Stimulated activated naive CD4-positive, alpha-beta T cell treated with Interleukin-2 at 50 U/mL for 16 hours (primary cell): ENCODE measurements at places on chromosomes 7 and 10.
A peak's percentile ranks its signal among the peaks of the same experiment; 100 is the strongest.

DNA sequence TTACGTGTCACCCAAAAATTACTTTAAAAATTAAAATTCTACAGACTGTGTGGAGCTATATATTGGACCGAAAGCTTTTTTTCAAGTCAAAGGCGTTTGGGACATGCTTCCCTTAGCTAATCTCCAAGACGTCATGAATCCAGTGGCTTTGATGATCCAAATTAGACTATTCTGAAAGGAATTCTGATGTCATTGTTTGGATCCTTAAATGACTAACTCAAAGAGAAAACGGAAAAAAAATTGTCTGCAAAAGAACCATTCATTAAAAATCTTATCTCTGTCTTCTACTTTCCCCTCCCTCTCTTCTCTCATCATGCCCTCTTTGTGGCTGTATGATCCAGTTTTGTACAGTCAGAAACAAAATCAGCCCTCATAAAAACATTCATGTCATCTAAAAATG is 161.8 kb downstream of the ETV1 start:
- no peak for DNase-seq

- DNase-seq: no peak
Measured at GRCh38 chr7:124428781-124429180, 336.8 kb downstream of the GPR37 start.

- DNase-seq: no peak
Measured at GRCh38 chr10:77121829-77122228, 515.8 kb downstream of the KCNMA1 start.

GRCh38 chr7:5525271-5526099 is 101.9 kb upstream of the TNRC18 start:
- DNase-seq: no peak

DNA sequence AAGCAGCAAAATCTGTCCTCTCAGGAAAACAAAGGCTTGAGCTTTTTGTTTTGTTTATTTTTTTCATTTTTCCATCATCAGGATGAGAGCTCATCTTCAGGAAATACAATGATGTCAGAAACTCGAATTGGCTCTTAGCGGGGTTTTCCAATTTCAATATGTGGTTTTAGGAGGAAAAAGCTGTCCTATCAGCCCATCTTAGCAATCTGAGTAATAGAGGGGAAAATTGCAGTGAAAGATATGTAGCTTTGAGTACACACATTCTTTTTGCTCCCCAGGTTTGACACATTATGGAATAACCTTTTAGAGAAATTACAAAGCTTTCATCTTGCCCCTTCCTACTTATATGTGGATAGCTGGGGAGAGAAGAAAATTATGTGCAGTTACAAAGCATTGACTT is 113.6 kb upstream of the MYO3A start:
- DNase-seq: no peak

GRCh38 chr7:1176891-1177373 is 16.9 kb upstream of the ZFAND2A start:
- DNase-seq: peak; percentile 69

GRCh38 chr7:282621-283020 is 7.3 kb upstream of the FOXL3 start:
- no peak for DNase-seq
